Stimulated activated CD8-positive, alpha-beta memory T cell treated with anti-CD3 and anti-CD28 coated beads, Interleukin-7, amount 100 ng/mL, for 1 hour (primary cell): ENCODE measurements at places on chromosomes 3 and 15.

DNA sequence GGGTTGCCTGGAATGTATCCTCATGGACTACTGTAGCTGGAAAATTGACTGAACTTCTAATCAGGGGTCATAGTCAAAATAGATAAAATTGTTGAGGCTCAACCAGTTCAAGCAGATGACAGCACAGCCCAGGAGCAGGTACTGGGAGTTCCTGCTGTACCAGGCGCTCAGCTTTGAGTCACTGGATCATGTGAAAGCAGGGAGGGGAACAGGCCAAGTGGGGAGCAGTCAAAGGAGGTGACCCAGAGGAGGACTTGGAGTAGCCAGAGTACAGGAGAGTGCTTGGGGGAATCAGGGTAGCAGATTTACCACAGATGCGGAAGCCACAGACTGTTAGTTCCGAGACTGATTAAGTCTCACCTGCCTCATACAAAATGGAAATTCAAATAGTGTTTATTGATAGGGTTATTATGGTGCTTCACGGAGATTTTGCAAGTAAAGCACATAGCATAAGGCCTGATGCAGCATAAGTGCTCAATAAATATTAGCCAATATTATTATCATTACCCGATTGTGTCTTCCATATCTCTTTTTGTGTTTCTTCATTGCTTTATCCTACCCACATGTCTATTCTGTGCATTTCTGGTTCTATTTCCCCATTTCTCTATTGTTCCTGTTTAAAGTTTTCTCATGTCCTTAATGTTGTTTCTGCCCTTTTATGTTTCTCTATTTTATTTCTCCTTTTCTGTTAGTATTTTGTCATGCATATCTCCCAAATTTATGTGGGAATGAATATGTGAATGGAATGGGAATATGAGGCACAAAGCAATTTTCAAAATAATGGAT is 369.2 kb upstream of the MCTP2 start:
- no peak for DNase-seq

DNA sequence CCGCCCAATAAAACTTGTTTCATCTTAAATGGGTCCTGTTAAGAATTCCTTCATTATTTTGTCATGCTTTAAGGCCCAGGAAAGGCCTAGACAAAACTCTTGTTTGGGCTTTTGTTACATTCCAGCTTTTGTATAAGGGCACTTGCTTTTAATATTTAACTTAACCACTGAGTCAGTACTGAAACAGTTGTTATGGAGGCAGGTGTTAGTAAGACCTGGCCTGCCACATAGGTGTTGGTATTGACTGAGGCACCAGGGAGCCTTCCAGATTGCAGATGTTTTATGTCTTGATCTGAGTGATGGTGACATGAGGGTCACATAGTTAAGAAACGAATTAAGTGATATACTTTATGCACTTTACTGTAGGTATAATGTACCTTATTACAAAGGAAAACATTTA is 274.9 kb upstream of the TGFBR2 start:
- no peak for DNase-seq

DNA sequence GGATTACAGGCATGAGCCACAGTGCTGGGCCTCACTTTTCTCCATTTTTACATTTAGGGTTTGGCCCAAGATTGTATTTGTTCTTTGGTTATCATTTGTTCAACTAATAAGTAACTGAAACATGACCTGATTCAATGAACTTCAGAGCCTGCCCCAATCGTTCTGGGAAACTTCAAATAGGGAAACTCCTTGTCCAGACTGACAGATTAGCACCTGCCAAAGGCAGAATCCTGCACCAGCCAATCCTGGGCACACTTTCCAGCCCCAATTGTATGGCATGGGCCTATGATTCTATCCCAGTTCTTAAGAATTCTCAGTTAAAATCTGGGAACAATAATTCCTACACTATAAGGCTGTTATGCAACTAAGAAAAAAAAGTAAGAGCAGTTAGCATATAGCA is 18.3 kb upstream of the RAB43 start:
- DNase-seq: no peak

DNA sequence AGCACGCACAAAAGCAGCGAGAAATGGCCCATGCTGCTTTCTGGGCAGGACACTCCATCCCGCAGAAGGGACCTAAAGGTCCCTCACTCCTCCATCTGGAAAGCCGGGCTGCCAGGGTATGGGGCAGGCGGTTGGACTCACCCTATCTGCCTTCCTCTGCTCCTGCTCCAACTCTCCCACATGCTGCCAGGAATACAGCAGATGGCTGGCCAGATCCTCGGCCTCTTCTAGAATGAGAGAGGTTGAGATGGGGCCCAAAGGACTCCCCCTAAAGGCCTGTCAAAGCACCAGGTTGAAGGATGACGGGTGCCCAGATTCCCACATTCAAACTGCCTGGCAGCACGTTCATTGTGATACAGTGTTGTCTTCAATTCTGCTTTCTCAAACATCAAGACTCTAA is 85.1 kb upstream of the C2CD4B start:
- no peak for DNase-seq

DNA sequence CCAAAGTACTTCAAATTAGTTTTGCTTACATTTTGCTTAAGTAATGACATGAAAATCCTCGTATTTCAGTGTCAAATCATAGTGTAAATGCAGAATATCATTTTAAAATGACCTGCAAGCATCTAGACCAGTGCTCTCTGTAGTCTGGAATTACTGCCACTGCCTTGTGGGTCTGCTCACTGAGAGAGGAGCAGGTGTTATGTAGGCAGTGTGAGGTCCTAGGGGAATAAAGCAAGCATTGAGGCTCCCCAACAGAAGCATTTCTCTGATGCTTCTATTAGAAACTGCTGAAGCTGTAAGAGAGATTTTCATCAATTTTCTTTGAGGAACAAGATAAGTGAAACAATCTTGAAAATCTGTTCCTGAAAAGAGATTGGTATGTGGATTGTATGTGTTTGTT is 253.2 kb downstream of the BBX start:
- no peak for DNase-seq

DNA sequence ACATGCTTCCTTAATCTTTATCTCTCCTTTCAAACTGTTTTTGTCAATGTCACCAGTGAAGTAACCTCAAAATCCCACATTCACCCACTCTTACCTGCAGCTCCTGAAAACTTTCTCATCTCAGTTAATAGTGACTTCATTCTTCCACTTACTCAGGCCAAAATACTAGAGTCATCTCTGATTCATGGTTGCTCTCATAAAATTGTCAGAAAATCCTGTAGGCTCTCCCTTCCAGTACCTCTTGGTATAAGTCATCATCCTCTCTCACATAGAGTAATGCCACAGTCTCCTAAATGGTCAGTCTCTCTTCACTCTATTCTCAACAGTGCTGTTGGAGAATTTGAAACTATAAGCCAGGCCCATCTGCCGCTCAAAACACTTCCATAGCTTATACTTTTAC is 34.9 kb upstream of the POU1F1 start:
- DNase-seq: no peak
